ENCODE measurements at places on chromosomes 4 and X. TPM values are rescaled to one million over a fixed set of nuclear protein-coding genes. Genes with fewer than 3 reads are reported as not detected.

NWD2 gene
- 0.02 TPM for total RNA-seq

DNA sequence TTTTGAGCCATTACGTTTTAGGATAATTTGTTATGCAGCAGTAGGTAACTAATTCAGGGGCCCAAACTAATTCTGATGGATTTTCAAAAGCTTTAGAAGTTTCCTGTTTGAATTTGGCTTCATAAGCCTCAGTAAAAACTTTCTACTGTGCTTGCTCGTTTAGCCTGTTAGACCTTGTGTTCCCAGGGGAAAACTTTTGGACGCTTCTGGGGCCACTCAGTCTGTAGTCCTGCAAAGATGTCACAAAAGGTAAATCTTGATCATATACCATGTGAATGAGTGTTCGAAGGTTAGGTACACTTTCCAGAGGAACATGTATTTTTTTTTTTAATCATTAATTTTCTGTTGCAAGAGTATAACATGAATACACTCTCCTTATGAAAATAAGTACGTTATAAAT lies 70.7 kb downstream of the SUPT20HL2 start:
- no peak overlapping the region for H3K4me3 ChIP-seq
- no peaks in the 10 kb centered on the region for H3K27me3 ChIP-seq
- no peak for DNase-seq
- peaks cover 20% of the 10 kb centered on the region for H3K4me1 ChIP-seq
- H3K27ac ChIP-seq = no peak overlapping the region

GRCh38 chr4:185599553-185600243 lies 64.4 kb upstream of the PDLIM3 start:
- H3K27me3 ChIP-seq = no peaks in the 10 kb centered on the region
- no peak overlapping the region for H3K4me3 ChIP-seq
- H3K27ac ChIP-seq = no peak overlapping the region
- H3K36me3 ChIP-seq = no peaks in the 10 kb centered on the region
- DNase-seq = no peak

DNA sequence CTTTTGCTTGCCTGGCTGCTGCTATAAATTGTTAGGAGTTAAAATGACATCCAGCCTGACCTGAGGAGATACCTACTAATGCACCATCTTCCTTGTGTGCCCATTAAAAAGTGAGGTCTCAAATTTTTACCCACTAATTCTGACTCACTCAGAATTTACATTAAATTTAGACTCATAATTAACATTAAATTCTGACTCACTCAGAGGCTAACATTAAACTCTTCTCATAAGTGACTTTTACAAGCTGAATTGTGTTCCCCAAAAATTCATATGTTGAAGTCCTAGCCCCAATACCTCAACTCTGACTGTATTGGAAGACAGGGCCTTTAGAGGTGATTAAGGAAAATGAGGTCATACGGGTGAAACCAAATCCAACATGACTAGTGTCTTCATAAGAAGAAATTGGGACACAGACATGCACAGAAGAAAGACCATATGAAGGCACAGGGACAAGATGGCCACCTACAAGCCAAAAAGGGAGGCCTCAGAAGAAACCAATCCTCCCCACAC lies 11.8 kb downstream of the CASP6 start:
- H3K4me1 ChIP-seq = no peaks in the 10 kb centered on the region
- DNase-seq = no peak
- H3K27ac ChIP-seq = no peak overlapping the region
- H3K4me3 ChIP-seq = no peak overlapping the region
- H3K27me3 ChIP-seq = no peaks in the 10 kb centered on the region

- no peak overlapping the region for H3K4me3 ChIP-seq
- no peak overlapping the region for H3K27ac ChIP-seq
- H3K27me3 ChIP-seq = no peaks in the 10 kb centered on the region
Measured at GRCh38 chrX:51837921-51838320, 55.5 kb upstream of the MAGED1 start.

- 0 out of 2 replicates have a peak, but pooled peaks cover 3% of the 10 kb centered on the region for H3K4me1 ChIP-seq
- no peak overlapping the region for H3K4me3 ChIP-seq
- H3K27ac ChIP-seq = no peak overlapping the region
- no peaks in the 10 kb centered on the region for H3K27me3 ChIP-seq
- peaks cover 42% of the 10 kb centered on the region for H3K36me3 ChIP-seq
- no peak for DNase-seq
Measured at GRCh38 chr4:108157655-108158054, 11.1 kb downstream of the LEF1 start.

DNA sequence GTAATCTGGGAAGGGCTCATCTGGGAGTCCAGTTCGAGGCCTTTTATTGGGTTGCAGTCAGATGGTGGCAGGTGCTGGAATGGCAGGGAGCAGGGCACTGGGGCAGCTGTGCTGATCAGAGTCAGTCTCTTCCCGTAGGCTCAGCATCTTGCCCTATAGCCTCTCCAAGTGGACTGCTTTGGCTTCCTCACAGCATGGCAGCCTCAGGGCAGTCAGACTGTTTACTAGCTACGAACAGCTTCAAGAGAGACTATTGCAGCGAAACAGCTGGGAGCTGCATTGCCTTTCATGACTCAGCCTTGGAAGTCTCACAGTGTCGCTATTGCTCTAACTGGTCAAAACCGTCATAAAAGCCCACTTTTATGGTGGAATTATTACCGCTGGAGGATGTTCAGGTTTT lies 26.8 kb upstream of the DUSP21 start:
- H3K36me3 ChIP-seq = no peaks in the 10 kb centered on the region
- H3K27me3 ChIP-seq = no peaks in the 10 kb centered on the region
- no peak for DNase-seq
- no peaks in the 10 kb centered on the region for H3K4me1 ChIP-seq

Measured in SJCRH30 (cell line).